ENCODE measurements at places on chromosomes 7 and 10. TPM values are rescaled to one million over a fixed set of nuclear protein-coding genes. Genes with fewer than 3 reads are reported as not detected.

Gene SLC39A12
- not detected for total RNA-seq

Gene VWDE
- 28.8 TPM for total RNA-seq

Gene EPC1
- total RNA-seq: 23.4 TPM

Gene HTR5A
- not detected for total RNA-seq

Gene HGF
- not detected for total RNA-seq

Gene NRG3
- not detected for total RNA-seq

Gene PNLIPRP1
- not detected for total RNA-seq

Gene LOXL4
- total RNA-seq: 2.5 TPM

- no peak for DNase-seq
Measured at GRCh38 chr10:17606547-17607040, 10.6 kb downstream of the HACD1 start.

DNA sequence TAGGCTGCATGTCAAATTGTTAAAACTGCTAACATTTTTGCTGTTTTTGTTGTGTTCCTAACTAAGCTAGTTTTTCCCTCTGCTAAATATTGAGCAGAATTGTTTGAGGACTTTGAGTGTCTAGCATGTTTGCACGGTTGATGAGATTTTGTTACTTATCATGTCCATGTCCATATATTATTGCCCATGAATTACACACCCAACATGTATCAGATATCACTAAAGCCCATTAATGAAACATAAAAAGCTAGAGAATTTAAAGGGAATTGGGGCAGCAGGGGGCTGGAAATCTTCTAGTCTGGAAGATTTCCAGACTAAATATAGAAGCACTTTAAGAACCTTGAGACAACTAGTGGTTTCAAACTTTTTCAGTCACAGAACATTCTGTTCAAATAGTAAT lies 197.7 kb downstream of the SNX10 start:
- no peak for DNase-seq

DNA sequence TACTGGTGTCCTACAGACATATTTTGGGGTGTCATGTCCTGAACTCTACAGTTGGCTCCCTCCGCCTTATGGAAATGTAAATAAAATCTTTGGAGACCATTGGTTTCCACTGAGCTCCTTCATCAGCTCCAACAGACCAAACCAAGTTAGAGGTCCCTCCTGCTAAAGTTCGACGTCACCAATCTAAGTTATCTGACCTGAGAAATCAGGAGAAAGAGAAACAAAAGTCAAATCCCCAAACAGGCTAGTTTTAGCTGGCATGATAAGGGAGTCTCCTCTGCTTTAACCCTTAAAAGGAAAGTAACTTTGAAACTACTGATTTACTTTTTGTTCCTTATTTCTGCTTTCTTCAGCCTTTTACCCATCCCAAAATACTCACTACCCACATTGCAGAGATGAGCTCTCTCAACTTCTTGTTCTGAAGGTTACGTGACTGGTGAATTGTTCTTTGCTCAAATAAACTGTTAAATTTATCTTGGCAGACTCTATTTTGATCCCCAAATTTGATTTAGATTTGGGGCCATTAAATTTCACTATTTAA lies 39.9 kb downstream of the AVL9 start:
- DNase-seq: no peak

DNA sequence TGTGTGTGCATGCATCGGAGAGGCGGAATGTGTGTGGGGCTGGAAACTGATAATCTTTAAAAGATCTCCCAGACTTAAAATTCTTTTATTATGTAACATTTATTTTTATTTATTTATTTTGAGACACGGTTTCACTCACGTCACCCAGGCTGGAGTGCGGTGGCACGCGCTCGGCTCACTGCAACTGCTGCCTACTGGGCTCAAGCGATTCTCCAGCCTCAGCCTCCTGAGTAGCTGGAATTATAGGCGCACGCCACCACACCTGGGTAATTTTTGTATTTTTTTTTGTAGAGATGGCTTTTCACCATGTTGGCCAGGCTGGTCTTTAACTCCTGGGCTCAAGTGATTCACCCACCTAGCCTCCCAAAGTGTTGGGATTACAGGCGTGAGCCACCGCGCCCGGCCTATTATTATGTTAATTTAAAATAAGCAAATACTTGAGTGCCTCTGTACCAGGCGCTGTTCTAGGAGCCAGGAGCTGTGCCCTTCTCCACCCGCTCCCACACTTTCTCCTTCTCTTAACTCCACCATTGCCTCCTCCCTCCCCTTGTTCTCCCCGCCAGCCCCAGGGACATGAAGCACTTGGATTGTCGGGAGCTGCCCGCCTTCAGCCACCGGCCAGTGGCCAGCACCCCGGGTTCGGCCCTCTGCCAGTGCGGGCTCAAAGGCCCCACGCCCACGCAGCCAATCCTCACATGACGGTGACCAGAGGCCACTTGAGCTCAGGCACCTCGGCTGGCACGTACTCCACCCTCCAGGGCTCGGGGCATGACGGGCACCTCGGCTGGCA lies 163.6 kb downstream of the DNAJB6 start:
- DNase-seq: no peak

DNA sequence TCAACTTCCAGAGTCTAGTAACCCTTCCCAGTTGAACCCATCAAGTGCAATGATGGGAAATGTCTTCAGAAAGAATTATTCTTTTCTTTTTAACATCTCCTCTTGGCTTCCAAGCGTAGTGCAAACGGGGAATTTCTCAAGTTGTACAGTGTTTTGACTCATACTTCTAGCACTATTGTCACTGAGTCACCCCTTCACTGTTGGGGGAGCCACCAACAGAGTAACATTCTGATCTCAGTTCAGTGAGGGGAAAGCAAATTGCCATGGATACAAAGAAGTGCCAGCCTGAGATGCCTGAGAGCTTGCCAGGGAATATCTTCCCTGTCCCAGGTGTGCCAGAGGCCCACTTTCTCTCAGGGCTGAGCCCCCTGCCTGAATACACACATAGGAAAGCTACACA lies 31.0 kb downstream of the CYP3A5 start:
- no peak for DNase-seq

DNA sequence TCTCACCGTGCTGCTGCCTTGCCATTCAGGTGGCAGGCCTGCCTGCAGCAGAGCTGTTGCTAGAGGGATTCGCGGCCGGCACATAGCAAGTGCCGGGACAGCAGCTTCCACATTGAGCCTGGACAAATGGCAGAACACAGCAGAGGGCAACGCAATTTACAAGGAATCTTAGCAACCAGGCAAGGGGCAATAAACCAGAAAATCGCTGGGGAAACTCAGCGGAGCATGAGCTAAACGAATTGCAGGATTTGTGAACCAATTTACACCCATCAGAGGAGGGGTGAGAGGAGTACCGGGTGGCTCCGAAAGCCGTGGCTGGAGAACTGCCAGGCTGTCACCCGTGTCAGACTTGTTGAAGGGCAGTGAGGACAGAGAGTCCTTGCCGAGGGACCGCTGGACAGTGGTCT lies 58.6 kb upstream of the LOXL4 start:
- DNase-seq: no peak

GRCh38 chr10:89029181-89029580 lies 38.6 kb downstream of the FAS start:
- no peak for DNase-seq

GRCh38 chr7:138449580-138449979 lies 10.5 kb upstream of the TRIM24 start:
- DNase-seq: no peak

- DNase-seq: peak; percentile 73
Measured at GRCh38 chr7:16774986-16775385, 21.4 kb downstream of the TSPAN13 start.

GRCh38 chr7:41907444-41907843 lies 204.6 kb upstream of the INHBA start:
- DNase-seq: no peak

GRCh38 chr10:86316990-86317389 lies 49.6 kb downstream of the GRID1 start:
- no peak for DNase-seq

GRCh38 chr7:143285806-143286521 lies 1.2 kb downstream of the TMEM139 start:
- DNase-seq: no peak

GRCh38 chr10:4073912-4074311 lies 288.9 kb upstream of the KLF6 start:
- no peak for DNase-seq

- no peak for DNase-seq
Measured at GRCh38 chr10:34746094-34746493, 69.0 kb downstream of the PARD3 start.

- DNase-seq: no peak
Measured at GRCh38 chr7:105210721-105211205, 178.0 kb downstream of the SRPK2 start.

DNA sequence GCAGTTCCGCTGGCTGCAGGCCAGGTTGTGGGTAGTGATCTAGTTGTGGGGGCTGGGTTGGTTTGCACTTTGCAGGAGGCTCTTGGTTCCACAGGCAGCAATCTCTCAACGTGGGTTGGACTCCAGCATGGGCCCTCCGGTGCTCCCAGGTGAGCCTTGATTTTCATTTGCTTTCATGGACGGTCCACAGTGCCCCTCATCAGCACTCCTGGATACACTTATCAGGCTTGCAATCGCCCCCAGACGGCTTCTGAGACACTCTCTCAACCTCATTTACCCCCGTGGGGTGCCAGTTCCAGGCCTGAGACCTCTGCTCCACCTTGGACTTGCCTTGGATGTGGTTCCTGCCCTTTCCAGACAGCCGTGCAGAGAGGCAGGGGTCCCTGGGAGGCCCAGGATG lies 31.3 kb upstream of the ZNF273 start:
- DNase-seq: no peak

DNA sequence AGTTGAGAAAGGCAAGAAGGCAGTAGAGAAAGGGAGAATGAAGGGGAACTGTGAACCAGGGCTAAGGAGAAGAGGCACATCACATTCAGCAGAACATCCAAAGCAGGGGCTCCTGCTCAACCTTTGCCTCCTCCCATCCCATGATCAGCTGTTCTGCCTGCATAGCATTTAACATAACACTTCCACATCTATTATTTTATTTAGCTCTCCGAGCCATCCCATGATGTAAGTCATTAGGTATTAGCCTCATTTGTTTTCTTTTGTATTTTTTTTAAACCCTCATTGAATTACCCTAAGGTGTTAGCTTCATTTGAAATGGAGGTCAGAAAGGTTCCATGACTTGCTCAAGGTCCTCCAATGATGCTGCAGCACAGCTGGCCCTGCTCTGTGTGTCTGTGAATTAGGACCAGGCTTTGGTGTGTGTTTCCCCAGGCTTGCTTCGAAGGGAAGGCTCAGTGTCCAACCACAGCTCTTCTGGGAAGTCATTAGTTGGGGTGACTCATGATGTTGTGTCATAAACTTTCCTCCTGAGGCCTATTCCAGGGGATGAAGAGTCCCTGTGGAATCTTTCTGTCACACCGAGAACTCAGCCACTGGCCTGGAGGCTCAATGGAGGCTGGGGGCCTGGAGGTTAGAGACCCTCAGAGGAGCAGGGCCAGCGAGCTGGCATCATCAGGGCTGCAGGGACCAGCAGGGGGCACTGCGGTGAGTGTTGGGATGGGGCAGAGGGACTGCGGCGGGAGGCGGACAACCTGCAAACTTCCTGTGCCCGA lies 16.5 kb downstream of the NPFFR1 start:
- peak; percentile 66 for DNase-seq

DNA sequence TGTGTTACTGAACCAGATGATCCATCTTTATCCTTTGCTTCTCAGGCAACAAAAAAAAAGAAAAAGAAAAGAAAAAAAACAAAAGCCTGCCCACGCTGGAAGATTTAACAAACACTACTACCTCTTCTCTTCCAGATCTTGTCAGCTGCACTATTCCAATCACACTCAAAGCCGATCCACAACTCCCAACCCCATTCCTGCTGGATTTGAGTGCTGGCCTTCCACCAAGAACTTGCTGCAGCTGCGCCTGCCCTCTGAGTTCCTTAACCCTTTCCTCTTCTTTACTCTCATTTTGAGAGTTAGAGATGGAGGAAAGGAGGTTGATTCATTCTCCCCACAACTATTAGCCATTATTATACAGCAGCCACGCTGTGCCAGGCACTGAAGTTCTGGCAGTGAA lies 16.0 kb upstream of the ITGA8 start:
- no peak for DNase-seq

DNA sequence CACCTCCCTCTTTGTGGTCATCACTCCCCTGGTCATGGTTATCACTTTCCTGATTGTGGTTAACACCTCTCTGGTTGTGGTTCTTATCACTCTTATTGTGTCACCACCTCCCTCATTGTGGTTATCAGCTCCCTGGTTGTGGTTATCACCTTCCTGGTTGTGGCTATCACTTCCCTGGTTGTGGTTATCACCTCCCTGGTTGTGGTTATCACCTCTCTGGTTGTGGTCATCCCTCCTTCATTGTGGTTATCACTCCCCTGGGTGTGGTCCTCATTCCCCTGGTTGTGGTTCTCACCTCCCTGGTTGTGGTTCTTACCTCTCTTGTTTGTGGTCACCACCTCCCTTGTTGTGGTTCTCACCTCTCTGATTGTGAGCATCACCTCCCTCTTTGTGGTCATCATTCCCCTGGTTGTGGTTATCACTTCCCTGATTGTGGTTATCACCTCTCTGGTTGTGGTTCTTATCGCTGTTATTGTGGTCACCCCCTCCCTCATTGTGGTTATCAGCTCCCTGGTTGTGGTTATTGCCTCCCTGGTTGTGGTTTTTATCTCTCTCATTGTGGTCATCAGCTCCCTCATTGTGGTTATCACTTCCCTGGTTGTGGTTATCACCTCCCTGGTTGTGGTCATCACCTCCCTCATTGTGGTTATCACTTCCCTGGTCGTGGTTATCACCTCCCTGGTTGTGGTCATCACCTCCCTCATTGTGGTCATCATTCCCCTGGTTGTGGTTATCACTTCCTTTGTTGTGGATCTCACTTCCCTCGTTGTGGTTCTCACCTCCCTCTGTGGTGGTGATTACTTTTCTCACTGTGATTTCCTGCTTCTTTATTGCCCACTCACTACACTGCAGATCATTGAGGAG lies 106.7 kb downstream of the GPR26 start:
- no peak for DNase-seq

DNA sequence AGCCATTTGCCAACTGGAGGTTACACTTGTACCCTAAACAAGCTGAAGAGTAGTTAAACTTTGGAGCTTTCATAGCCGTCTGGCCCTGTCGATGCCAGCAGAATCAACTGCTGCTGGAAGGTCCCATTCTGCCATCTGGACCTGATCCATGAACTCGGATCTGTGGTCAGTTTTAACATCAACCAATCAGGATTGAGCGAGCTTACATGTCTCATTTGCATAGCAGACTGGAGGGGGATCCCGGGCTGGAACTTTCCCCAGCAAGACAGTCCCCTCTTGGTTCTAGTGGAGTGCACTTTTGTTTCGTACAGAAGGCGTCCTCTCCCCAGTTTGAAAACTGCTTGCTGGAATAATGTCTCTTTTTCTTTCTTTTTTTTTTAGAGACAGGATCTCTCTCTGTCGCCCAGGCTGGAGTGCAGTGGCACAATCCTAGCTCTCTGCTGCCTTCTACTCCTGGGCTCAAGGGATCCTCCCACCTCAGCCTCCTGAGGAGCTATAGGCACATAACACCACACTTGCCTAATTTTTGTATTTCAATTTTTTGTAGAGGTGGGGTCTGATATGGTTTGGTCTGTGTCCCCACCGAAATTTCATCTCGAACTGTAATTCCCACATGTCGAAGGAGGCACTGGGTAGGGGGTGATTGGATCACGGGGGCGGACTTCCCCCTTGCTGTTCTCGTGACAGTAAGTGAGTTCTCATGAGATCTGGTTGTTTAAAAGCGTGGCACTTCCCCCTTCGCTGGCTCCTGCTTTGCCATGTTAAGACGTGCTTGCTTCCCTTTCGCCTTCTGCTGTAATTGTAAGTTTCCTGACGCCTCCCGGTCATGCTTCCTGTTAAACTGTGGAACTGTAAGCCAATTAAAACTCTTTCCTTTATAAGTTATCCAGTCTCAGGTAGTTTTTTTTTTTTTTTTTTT lies 42.8 kb upstream of the SEPHS1 start:
- no peak for DNase-seq
